Omental fat pad (tissue), 4 donors: ENCODE measurements at places on chromosomes 7 and 10.

DNA sequence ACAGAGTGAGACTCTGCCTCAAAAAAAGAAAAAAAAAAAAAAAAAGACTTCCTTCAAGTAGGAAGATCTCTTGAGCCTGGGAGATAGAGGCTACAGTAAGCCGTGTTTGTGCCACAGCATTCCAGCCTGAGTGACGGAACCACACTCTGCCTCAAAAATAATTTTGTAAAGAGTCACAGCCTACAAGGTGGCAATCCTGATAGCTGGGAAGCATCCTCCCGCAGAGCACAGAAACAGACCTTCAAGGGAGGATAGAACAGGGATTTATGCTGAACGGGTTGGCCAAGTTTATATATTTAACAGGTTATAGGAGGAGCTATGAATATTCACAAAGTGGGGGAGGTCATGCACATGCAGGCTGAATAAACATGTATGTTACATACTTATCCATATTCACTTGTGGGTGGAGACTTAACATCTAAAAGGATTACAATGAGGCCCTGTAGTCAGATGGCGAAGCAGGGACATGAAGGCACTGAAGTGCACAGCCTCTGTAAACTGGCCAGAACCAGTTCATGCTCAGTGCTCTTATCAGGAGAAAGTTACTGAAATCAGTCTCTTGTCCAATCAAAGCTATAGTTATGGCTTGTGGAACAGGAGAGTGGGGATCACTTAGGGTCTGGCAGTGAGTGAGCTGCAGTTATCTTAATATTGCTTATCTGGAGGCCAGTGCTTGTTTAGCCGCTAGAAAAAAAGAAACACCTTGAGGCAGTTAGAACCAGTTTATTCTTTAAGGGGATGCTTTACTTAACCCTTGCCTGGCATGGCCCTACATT, 6.8 kb downstream of the LMBR1 start:
- DNase-seq, result no peak

GRCh38 chr10:117218654-117219053, 21.4 kb downstream of the KCNK18 start:
- DNase-seq, result no peak

DNA sequence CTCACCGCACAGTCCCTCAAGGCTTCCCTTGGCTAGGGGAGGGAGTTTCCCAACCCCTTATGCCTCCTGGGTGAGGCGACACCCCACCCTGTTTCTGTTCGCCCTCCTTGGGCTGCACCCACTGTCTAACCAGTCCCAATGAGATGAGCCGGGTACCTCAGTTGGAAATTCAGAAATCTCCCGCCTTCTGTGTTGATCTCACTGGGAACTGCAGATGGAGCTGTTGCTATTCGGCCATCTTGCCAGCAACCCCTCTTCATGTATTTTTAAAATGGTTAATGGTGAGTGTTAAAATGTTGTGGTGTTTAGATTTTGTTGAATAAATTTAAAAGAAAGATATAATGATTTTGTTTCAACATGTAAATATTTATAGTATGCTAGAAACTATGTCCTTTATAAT, 22.0 kb downstream of the UMAD1 start:
- no peak for DNase-seq

GRCh38 chr7:134637934-134638719, 8.5 kb upstream of the BPGM start:
- DNase-seq, result no peak
